ENCODE measurements at places on chromosomes 2 and 18.

DNA sequence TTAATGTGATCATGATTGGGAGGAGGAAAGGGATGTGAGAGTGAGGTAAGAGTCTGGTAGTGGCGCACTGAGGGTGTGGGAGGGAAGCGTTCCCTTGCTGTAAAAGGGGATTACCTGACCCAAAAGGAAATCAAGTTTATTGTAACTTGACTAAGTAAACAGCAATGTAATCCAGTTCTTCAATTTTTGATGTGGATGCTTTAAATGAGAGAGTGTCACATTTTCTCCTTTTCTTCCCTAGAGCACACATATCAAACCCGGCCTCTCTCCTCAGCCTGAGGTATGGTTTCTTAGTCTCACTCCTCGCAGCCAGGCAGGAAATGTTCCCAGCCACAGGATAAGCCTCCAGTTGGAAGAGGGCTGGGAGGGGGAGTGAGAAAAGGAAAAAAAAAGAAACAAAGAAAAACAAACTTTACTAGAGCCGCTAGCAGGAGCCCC lies 688 bp upstream of the ARHGAP28 start:
- DNase-seq, result no peak

DNA sequence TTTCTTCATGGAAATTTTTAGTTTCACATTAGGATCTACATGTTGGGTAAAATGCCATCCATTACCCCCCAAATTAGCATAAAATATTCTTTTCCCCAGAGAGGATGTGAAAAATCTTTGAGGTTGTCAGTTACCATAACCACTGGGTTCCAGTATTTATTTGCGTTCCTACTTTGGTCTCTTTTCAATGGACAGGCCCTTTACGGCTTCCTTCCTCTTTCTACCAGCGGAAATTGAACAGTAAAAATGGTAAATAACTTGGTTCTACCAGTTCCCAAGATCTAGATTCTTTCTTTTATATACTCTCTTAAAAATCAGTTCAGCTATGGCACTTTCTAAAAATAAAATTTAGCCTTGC lies 169.2 kb upstream of the APCDD1 start:
- no peak for DNase-seq

DNA sequence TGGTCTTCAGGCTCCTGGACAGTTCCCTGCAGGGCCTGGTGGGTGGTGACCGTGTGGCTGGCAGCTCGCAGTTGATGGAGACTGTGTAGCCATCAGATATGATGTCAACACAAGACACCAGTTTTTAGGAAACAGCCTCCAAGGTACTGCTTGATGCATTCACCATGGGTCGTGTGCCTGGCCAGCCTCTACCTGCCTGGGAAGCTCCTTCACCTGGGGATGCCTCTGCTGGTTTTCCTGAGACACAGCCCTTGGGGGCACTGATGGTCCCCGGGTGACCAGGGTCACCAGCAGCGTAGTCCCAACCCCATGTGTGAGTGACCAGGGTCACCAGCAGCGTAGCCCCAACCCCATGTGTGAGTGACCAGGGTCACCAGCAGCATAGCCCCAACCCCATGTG lies 33.6 kb upstream of the KCNG2 start:
- DNase-seq, result no peak

GRCh38 chr2:201257381-201257955 lies 2.9 kb upstream of the CASP8 start:
- peak; percentile 31 for DNase-seq

DNA sequence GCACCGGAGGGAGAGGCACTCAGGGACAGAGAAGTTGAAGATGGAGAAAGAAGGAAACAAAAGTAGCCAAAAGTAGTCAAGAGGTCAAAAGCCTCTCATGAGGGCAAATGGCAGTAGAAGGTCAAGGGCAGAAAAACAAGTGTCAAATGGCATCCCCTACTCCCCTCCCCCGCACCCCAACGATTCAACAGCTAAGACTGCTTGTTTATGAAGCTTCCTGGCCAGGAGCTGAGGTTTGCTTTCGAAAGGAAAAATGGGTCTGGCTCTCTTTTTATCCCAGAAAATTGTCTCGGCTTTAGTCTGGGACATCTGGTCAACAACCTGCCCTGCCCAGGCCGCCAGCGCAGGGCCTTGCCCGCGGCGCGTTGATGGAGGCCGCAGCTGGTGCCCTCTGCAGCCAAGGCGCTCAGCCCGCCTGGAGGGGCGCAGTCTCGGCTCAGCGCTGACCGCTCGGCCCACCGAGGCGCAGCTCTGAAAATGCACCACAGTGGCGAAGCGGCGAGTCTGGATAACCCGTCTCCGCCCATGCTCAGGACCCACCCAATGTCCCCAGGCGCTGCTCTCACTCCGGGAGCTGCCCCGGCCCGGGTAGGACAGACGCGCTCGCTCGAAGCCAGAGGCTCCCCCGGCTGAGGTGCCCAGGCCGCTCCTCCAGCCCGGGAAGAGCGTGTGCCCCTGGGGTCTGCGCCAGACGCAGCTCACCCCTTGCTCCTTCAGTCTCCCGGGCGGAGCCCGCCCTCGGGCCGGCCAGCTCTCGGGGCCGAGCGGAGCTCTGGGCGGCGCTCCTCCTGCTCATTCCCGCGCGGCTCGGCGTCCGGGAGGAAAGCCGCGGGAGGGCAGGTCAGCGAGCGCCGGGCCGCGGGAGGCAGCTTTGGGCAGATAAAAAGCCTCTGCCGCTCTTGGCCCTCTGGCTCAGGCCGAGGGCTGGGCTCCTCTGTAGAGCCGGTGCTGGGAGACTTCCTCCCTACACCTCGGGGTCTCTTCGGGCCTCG lies 1.8 kb upstream of the TBR1 start:
- DNase-seq, result no peak

DNA sequence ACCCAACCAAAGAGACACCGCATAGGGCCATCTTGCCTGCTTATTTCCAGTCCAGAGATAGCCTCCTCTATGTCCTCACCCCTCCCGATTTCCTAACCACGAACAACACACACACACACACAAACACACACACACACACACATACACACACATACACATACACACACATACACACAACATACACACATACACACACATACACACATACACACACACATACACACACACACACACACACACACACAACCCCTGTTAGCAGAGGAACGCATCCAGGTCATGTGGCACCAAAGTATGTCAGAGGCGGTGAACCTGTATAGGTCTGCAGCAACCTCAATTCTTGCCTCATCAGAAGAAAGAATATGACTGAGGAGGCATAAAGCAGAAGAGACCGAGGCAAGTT lies 18.5 kb upstream of the DNER start:
- no peak for DNase-seq

DNA sequence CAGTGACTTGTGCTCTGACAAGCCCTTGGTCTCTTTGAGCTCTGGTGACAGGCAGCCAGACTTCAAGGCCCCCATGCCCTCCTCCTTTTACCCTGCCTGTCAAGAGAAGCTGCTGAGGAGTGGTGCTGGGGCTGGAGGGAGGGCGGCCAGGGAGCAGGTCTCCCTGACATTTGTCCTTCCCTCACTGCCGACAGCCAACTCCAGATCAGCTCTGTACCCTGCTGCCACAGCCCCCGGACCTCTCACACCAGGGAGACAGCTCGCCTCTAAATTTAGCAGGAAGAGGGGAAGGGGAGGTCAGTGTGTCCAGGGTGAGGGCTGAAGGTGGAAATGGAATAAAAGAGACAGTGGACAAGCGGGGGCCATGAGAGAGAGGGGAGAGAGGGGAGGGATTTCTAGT lies 155.8 kb downstream of the TDRD15 start:
- DNase-seq, result no peak

DNA sequence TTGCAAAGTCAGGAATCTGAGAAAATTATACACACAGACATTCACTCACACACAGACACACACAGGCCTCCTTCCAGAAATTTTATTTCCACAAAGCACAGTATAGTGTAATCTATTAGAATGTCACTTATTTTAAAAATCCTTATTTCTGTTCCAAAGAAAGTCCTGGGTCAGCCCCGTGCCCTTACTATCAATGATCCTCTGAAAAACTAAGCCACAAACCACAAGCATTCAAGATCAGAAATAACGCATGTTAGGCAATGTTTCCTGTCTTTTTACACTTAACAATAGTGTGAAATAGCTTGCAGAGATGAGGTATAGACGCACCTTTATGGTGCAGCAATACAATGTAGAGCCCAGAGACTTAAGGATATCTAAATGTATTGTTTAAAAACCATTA lies 25.8 kb downstream of the TBC1D8 start:
- DNase-seq, result no peak

DNA sequence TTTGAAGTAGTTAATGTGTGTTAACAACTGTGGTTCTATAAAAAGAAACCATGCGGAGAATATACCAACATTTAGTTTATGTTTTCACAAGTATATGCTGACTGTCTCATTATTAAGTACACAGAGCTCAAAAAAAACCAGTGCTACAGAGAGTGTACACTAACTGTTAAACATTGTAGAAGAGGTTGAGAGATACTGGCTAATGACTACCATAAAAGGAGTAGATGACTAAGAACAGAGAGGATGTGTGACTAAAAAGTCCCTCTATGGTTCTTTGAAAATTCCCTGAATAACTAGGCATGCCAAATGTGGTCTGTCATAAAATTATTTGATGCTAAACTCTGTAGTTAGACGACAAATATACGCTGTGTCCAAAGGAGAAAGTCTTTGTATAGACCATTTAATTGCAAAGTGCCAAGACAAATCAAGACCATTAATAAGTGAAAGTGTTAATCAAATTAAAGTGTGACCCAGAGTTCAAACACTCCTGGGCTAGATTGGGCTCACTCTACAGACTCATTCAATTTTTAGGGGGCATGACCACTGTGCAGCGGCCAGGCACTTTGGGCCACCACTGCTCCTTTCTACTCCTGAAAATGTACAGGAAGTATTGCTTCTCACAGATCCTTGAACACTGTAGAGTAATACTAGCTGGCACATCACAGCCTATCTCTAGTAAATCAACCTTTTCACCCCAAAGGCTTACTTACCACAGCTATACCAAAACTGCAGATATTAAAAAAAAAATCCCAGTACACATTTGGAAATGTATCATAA lies 45.1 kb upstream of the SERTAD2 start:
- no peak for DNase-seq

GRCh38 chr2:233124421-233125080 lies 64.4 kb downstream of the INPP5D start:
- DNase-seq, result no peak

DNA sequence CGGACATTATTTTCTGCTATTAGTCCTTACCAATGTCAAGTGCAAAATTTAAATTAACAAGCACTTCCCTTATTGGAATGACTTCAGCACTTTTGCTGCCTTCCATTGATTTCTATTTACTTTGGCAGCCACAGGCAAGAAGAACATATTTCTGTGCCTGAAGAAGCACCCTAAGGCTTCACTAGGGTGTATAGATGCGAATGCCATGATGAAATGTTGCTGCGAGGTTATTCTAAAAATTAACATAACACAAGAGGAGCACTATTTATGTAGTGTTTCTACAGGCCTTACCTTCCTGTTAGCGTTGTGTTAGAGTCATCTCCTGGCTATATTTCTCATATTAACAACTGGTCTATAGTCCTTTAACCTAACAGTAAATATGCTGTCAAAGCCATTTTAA lies 365.0 kb upstream of the HNRNPA3 start:
- DNase-seq, result no peak

DNA sequence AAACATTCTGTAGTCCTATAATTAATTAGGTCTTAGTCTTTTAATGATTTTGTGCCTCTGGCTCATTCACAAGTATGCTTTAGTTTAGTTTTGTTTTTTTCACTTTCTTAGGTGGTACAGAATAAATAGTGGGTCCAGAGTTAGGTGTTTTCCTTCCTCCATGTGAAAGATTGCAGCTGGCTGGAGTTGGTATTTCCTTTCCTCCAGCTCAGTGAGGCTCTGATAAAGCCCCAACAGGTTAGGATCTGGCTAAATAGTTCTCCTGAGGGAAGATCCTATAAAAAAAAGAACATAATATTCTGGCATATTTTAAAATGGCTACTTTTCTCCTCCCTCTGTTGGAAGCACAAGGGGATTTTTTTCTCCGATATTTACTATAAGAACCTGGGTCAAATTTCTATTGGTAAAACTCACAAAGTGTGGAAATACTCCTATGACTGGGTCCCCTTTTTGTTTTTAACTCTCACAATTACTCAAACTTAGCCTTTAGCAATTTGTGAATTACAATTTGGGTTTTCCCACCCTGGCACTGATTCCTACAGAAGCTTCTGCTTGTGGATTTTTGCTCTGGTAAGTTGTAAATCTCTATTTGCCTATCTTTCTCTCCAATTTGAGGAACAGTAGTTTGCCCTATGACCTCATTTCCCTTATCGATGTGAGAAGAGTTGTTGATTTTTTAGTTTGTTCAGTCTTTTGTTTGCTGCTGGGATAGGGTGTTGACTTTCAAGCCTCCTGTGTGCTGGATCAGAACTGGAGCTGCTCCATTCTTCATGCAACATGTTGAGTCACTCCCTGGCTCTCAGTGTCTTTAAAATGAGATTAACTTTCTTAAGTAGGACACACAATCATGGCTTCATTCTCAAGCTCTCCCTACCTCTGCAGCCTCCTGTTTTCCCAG lies 500.9 kb downstream of the RNF144A start:
- DNase-seq, result no peak

- DNase-seq, result no peak
Observed at GRCh38 chr18:59514203-59514602, 155.1 kb upstream of the LMAN1 start.

DNA sequence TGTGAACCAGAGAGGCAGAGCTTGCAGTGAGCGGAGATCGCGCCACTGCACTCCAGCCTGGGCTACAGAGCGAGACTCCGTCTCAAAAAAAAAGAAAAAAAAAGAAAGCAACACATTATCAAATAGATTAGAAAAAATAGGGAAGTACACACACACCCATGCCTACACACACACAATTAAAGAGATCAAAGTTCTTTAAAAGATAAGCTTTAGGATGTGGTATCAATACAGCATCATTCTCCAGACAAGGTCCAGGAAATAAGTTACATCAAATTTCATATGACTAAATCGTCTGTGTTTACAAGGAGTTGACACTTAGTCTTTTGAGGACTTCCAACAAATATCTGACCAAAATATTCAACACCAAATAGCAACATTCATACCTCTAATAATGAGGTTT lies 25.7 kb downstream of the PGAP1 start:
- DNase-seq, result no peak

GRCh38 chr2:219557791-219558785 lies 13.3 kb downstream of the OBSL1 start:
- no peak for DNase-seq
